ENCODE measurements at places on chromosomes 1 and 21.

GRCh38 chr1:47703981-47704596 is 266.2 kb downstream of the FOXD2 start:
- DNase-seq, result peak; percentile 37

DNA sequence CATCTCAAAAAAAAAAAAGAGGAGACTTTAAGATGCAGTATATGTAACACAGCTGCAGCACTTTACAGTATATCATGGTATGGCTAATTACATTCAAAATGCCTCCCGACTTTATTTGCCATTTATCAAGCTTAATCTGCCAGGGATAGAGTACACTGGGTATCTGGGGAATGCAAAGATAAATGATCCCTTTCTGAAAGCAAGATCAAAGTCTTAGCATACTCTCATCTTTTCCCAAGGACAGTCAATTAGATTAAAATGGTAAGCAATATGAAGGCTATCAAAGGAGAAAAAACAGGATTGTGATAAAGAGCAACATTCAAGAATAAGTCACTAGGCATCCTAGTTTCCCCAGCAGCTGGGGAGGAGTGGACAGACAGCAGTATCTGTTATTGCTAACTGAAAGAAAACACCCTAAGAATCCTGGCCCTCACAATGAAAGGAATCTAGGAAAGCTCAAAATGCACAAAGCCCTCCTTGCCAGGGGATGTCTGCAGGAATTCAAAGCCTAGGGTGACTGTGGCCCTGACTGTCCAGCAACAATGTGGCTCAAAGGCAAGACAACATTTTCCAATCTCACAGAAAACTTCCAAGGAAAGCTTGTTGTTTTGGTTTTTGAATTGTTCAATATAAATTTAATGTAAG is 56.7 kb upstream of the RAP1GAP start:
- DNase-seq, result no peak

DNA sequence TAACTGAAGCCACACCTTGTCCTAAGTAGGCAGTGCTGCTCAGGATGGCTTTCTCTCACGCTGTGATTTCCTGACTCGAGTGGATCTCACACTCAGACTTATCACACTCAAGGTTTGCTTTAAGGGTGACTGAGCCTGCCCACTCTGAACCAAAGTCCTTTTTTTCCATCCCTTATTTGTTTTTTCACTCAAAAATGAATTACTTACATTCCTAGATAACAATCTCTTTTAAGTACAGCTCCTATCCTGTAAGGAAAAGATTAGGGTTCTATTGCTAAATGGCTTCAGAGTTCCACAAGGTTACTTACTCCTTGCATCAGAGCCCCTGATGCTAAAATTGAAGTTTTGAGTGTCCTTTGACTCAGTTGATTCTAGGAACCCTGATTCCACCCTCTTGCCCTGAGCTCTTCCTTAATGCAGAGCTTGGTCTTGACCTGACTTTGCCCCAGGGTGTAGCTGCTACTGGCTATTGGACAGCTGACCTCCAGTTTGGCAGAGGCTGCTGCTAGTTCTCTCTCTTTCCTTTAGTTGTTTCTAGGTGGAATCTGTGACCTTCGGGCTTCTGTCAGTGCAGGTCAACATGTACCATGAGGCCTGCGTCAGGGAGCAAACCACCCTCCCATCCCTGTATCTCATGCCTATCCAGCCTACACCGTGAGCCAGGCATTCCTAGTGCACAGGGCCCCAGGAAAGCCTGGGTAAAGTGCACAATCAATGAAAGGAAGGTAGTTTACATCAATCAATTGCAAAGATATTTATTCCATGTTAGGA is 80.1 kb upstream of the CD55 start:
- no peak for DNase-seq

- DNase-seq, result no peak
Observed at GRCh38 chr1:209504571-209504970, 78.9 kb upstream of the CAMK1G start.

DNA sequence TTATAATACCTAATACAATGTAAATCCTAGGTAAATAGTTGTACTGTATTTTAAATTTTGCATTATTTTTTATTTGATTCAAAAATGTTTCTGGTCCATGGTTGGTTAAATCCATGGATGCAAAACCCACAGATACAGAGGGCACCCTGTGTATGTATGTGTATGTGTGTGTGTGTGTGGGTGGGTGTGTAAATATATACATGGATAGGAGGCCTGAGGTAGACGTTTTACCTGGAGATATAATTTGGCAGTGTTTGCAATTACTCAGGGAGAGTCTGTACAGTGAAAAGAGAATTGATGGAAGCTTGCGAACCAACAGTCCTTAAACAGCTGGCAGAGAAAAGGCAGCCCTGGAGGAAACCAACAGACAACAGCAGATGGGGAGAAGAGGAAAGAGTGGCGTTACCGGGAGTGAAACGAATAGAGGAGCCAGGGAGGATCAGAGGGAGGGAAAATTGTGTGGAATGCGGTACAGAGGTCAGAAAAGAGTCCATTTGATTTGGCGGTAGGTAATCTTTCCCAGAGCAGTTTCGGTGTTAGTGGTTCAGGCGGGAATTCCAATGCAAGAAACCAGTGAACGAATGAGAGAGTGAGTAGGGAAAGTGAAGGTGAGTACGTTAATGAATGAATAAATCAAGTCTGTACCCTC is 47.9 kb upstream of the NBL1 start:
- DNase-seq, result no peak

- DNase-seq, result no peak
Observed at GRCh38 chr1:93758842-93759515, 77.3 kb upstream of the BCAR3 start.
